ENCODE measurements at places on chromosomes 16 and 17.
A peak's percentile ranks its signal among the peaks of the same experiment; 100 is the strongest.

GRCh38 chr16:80056324-80056723, 455.8 kb upstream of the MAF start:
- DNase-seq: no peak

- DNase-seq: no peak
These were observed 144.4 kb downstream of the CCT6B start for GRCh38 chr17:34816848-34817247.

GRCh38 chr16:31077592-31078396, 3.6 kb downstream of the ZNF646 start:
- no peak for DNase-seq

DNA sequence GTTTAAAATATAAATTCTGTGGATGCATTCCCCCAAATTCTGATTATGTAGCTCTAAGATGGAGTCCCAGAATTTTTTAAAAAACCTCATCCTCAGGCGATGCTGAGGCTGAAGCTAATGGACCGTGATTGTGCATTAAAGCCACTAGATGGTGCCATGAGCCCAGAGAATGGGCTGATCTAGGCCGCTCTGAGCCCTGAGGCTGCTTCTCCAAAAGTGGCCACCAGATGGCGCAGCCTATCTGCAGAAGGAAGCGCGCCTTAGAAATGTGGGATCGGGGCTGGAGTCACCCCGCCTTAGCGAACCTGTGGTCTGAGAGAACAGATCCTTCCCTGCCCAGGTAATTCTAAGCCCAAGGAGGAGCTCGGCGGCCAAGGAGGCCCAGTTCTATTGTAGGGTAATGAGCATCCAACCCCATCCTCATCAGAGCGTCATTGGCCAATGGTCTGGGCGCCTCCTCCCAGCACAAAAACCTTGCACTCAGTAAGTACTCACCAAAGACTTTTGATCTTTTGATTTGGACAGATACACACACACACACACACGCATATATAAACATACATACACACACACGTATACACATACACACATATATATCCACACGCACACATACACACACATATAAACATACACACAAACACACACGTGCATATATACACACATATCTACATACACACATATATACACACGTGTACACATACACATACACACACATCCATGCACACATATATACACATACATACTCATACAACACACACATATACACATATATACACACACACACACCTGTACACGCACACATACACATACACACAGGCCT, 13.7 kb upstream of the MMP2 start:
- DNase-seq: peak; percentile 83

- DNase-seq: no peak
These were observed 13.7 kb downstream of the GJD3 start for GRCh38 chr17:40350689-40351358.

GRCh38 chr16:77969861-77970260, 52.5 kb upstream of the CLEC3A start:
- DNase-seq: no peak

DNA sequence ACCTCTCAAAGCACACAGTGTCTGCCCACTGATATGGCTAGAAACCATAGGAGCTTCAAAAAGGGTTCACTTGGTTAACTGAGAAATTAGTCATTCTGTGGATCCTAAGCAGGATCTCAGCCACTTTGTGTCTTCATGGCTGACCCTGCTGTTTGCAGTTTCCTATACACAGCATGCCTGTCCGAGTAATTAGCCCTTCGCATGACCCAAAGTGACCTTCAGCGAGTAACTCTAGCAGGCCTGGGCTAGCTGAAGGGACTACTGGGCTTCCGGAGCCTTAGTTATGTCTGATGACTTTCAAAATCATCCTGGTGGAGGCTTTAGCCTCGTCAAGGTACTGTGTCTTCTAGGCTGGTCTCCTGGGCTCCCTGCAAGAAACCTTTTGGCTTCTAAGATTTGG, 28.9 kb upstream of the FBXW10B start:
- peak; percentile 16 for DNase-seq

DNA sequence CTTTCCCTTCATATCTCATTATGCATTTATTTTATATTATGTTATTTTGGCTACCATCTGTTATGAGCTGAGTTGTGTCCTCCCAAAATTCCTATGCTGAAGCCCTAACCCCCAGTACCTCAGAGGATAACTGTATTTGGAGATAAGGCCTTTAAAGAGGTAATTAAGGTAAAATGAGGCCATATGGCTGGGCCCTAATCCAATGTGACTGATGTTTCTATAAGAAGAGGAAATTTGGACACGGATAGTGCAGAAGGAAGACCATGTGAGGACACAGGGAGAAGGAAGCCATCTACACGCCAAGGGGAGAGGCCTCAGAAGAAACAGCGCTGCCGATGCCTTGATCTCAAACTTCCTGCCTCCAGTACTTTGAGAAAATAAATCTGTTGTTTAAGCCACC, 557.7 kb upstream of the CDH5 start:
- no peak for DNase-seq
